ENCODE measurements at places on chromosomes 11 and 22.

GRCh38 chr22:37259540-37260029 lies 15.5 kb upstream of the RAC2 start:
- DNase-seq: no peak

- DNase-seq: no peak
Observed at GRCh38 chr11:75450236-75450635, 17.2 kb upstream of the KLHL35 start.

DNA sequence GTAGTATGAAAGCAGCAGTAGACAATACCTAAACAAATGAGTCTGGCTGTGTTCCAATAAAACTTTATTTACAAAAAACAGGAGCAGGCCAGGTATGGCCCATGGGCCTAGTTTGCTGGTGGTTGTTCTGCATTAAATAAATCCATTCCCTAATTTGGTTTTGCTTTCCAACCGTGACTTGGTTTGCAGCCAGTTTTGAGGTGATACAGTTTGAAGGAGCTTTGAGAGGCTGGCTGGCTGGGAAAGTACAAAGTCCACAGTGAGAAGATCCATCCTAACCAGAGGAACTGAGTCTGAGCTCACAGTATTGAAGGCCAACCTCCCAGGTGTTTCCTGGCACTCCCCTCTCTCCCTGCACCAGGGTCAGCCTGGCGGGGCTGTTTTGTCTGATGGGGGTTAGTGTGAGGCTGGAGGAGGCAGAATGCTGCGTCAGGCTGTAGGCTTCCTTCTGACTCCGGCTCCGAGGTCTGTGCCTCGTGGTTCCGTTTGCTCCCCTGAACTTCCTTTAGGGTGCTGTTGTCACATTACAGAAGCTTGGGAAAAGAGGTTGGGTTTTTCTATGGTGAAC lies 129.5 kb downstream of the MICAL2 start:
- no peak for DNase-seq

DNA sequence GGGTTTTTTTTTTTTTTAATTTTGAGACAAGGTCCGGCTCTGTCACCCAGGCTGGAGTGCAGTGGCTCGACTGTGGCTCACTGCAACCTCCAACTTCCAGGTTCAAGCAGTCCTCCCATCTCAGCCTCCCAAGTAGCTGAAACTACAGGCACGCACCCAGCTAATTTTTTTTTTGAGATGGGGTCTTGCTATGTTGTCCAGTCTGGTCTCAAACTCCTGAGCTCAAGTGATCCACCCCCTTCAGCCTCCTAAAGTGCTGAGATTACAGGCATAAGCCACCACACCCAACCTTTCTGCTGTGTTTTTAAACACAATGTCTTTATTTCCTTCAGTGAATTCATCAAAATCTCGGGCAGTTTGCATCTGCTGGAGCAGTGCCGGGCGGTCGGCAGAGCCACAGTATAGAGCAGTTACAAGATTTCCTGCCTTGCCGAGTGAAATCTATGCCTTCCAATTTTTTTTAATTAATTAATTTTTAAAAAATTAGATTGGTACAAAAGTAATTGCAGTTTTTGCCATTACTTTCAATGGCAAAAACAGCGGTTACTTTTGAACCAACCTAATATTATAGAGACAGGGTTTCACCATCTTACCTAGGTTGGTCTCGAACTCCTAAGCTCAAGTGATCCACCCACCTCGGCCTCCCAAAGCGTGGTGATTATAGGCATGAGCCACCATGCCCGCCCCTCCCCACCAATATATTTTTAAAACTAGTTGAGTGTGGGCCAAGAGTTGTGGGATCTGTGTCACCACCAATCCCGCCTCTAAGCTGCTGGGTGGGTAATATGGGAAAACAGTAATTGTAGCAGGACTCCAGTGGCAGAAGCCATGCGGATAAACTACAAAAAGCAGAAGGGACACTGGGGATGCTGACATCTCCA lies 2.7 kb upstream of the ACY3 start:
- DNase-seq: no peak

DNA sequence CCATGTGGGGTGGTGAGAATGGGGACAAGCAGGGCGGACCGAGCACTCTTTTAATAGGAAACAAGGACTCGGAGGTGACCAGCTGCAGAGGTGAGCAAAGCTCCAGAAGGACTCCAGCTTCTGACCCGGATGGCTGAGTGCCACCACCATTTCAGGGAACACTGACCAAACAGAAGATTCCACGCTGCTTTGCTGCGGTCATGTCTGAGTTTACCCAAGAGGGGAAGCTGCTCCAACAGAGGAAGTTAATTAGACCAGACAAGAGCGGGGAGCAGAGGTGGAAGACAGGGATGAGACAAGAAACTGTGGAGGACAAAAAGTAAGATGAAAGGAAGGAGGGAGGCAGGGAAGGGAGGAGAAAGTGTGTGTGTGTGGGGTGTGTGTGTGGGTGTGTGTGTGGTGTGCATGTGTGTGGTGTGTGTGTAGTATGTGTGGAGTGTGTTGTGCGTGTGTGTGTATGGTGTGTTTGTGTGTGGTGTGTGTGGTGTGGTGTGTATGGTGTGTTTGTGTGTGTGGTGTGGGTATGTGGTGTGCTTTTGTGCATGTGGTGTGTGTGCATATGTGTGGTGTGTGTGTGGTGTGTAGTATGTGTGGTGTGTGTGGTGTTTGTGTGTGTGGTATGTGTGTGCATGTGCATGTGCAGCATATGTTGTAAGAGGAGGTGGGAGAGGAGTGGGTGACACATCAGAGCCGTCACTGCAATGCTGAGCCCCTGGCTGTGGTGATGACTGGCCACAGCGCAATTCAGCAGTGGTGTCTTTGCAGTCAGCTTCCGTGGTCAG lies 82.2 kb upstream of the AKIP1 start:
- no peak for DNase-seq

- DNase-seq: no peak
Observed at GRCh38 chr11:44542372-44542771, 23.1 kb upstream of the CD82 start.

- DNase-seq: peak; percentile 48
Observed at GRCh38 chr22:17639247-17639741, 737 bp downstream of the BCL2L13 start.

DNA sequence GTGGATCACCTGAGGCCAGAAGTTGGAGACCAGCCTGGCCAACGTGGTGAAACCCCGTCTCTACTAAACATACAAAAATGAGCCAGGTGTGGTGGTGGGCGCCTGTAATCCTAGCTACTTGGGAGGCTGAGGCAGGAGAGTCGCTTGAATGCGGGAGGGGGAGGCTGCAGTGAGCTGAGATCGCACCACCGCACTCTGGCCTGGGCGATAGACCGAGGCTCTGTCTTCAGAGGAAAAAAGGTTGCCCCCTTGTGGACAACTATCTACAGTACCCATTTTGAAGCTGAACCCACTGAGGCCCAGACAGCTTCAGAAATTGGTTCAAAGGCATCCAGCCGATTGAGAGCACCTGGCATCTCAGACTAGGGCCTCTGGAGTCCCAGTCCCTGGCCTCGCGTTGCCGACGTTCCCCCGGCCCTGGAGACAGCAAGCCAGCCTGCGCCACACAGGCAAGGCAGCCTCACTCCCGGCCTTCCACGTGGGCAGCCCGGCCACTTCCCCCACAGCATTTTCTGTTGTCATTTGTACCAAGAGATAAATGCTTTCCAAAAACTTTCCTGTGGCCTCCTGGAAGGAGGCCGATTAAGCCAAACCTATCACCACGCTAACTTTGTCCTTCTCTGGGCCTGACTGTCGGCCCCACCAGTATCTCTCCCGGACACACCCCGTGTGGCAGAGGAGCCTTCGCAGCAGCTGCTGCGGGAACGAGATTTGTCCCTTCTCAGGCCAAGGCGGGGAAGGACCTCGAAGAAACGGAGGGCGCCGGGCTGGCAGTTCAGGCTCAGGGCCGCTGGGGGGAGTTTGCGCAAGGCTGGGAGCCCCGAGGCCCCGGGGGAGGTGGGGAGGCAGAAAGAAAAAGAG lies 82.8 kb downstream of the FLI1 start:
- no peak for DNase-seq

GRCh38 chr11:77547047-77547836 lies 42.5 kb upstream of the AQP11 start:
- no peak for DNase-seq

GRCh38 chr11:111039982-111040381 lies 205.5 kb upstream of the POU2AF2 start:
- DNase-seq: no peak

- DNase-seq: no peak
Observed at GRCh38 chr11:40882301-40882700, 577.2 kb downstream of the LRRC4C start.

GRCh38 chr22:29621761-29622526 lies 18.5 kb downstream of the NF2 start:
- DNase-seq: peak; percentile 53

- no peak for DNase-seq
Observed at GRCh38 chr11:36077886-36078685, 134.2 kb downstream of the LDLRAD3 start.

DNA sequence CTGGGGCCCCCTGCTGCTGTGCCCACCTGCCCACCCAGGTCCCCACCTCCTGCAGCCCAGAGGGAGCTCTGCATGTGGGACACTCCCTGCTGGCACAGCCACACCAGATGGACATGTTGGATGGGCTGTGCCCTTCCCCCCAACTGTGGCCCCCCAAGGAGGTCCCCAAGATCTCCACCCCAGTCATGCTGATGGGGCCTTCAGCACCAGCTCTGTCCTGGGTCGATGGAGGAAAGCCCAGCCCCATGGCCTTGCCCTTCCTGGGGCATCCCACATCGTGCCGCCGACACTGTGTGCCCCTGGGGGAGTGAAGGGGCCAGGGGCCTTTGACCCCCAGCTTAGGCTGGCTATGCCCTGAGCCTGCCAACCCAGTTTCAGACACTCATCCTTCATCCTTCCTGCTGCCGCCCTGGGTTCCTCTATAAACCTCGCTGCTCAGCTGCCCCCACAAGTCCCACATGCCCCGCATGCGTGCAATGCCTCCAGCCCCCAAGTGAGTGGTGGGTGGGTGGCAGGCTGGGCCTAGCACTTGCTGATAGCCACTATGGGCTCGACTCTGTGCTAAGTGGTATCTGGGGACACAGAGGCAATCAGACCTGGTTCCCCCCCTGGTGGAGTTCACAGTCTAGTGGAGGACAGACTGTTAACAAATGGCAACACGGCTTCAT lies 3.9 kb upstream of the DPP3 start:
- no peak for DNase-seq

DNA sequence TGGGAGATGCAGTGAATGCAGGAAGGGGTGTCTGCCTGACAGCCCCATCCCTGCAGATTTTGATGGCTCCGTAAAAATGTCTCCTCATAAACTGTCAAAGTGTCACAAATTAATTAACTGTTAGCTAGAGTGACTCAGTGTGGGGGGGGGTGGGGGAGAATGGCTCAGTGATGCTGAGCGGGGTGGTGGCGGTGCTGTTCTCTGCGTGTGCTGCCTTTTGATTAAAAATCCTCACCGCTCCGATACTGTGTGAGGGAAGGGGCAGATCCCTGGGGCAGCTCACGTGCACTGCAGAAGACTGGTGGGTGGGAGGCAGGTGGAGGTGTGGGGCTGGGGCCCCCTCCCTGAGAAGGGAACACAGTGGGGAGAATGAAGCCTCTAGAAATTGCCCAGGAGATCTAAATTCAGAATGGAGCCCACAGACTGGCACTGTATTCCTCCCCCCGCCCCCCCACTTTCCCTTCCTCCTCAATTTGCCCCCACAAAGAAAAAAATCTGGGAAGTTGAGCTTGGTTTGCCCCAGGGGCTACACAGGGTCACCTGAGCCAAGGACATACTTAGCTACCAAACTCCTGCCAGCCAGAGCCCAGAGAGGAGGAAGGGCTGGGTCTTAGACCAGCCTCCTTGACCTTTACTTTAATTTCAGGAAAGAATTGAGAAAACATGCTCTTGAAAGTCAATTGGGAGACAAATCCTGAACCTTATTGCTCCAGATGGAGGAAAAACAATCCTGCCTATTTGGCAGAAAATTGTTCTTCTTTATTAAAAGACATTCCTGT lies 39.8 kb downstream of the DRD2 start:
- DNase-seq: no peak

GRCh38 chr11:64598106-64598796 lies 7.2 kb downstream of the SLC22A12 start:
- no peak for DNase-seq

DNA sequence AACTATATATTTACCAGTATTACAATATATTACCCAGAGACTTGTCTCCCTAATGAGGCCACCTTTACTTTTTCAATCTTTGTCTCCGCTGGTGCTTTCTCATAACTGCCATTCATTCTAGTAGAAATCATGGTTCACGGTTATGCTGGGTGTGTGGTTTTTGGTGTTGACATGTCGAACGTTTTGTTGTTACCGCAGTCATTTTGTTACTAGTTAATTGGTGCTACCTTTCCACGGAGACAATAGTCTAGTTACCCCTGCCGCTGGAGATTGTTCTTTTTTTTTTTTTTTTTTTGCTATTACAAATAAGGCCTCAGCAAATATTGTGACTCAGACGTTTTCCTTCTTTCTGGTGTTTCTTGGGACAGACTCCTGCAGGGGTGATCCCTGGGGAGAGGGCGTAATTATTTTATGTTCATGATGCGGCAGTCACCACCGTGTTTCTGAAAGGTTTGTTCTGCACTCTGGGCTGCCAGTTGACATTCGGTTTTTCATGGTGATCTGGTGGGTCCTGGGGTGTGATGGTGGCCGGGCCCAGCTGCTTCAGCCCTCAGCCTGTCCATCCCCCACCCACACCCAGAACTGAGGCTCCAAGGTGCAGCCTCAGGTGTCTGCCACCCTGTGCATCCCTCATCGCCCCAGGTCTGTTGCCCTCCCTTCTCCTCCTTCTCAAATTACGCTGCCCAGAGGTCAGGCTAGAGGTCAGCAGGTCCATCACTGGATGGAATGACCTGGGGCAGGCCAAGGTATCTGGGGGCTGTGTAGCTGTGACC lies 28.6 kb downstream of the LRP5 start:
- DNase-seq: no peak

DNA sequence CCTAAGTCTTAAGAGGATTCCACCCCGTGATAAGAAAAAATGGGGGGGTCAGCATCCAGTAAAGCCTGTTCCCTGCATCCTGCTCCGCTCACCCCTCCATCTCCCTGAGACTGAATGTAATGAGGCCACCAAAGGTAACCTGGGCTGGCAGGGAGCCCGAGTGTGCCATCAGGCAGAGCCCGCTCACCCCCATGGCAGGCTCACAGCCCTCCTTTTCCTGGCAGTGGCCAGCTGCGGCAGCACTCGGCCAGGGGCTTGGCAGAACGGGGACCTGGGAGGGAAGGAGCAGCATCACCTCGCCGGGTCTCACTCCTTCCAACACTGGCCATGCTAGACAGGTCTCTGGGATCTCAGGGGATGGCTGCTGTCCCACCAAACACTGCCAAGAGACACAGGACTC lies 64.4 kb downstream of the PRDM11 start:
- no peak for DNase-seq

- DNase-seq: peak; percentile 24
Observed at GRCh38 chr11:116605543-116606459, 167.0 kb downstream of the BUD13 start.
